Progenitor cell of endocrine pancreas (in vitro differentiated cells): ENCODE measurements at places on chromosomes 5 and 9. TPM values are rescaled to one million over a fixed set of nuclear protein-coding genes. Genes with fewer than 3 reads are reported as not detected.

- no peak for DNase-seq
- H3K4me3 ChIP-seq = no peak overlapping the region
- no peaks in the 10 kb centered on the region for H3K36me3 ChIP-seq
- no peak overlapping the region for H3K27ac ChIP-seq
- H3K27me3 ChIP-seq = peaks cover 7% of the 10 kb centered on the region
- H3K4me1 ChIP-seq = no peaks in the 10 kb centered on the region
Measured at GRCh38 chr9:27717991-27718390, 144.7 kb upstream of the C9orf72 start.

GRCh38 chr5:7793895-7794294 lies 57.0 kb downstream of the CFAP90 start:
- H3K4me3 ChIP-seq = no peak overlapping the region
- H3K4me1 ChIP-seq = peaks cover 9% of the 10 kb centered on the region
- H3K27me3 ChIP-seq = peaks cover 17% of the 10 kb centered on the region
- no peak overlapping the region for H3K27ac ChIP-seq

DNA sequence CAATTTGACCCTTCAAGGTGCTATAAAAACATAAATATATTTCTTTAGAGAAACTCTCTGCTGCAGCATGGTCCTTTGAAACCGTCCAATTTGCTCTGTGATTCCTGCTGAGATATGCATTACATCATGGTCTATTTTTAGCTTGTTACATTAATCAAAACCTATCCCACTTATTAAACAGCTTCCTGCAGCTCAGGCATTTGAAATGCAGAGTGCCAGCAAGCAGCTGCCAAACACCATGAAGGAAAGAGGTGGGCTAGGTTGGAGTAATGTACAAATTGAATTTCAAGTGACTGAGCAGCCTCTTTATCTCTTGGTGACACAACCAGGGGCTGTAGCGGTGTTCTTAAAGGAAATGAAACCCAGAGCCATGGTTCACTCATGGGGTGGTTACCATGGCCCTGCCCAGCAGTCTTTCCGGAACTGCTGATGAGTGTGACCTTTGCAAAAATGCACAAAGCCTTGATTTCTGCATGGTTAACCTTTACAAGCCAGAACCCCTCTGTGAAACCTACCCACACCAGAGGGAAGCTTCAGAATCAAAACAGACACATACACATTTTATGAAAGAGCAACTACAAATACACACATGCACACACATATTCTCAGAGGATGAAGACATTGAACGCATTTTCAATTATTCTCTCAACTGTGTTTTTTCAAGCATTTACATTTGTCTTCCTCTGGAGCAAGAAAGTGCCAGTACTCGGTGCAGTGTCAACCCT lies 155.8 kb upstream of the ZNF608 start:
- no peak for DNase-seq
- no peaks in the 10 kb centered on the region for H3K27me3 ChIP-seq
- peak overlapping the region; percentile 26 for H3K27ac ChIP-seq
- H3K4me3 ChIP-seq = no peak overlapping the region
- no peaks in the 10 kb centered on the region for H3K36me3 ChIP-seq

GRCh38 chr9:136644593-136645351 lies 17.9 kb upstream of the EGFL7 start:
- peak; percentile 58 for DNase-seq
- H3K4me1 ChIP-seq = no peaks in the 10 kb centered on the region
- H3K4me3 ChIP-seq = no peak overlapping the region

DNA sequence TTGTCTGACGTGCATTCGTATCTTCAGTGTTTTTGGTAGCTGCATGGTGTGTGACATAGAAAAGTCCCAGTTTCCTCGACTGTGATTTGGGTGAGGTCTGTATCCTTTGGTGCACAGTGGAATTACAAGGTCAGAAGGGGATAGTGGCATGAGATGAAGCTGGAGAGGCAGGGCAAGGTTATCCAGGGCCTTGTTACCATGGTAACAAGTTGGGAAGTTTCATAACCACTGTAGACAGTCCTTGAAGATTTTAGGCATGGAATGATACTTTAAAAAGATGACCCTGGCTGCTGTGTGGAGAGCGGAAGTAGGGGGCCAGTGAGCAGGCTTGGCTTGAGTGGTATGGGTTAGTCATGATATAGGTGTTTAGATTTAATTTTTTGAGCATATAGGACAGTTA lies 11.9 kb downstream of the EHMT1 start:
- H3K27ac ChIP-seq = peak overlapping the region; percentile 4
- DNase-seq = no peak
- H3K36me3 ChIP-seq = peaks cover 2% of the 10 kb centered on the region
- H3K4me3 ChIP-seq = no peak overlapping the region

The LCN6 gene
- total RNA-seq = not detected in 2 replicates
